Endodermal cell (in vitro differentiated cells): ENCODE measurements at places on chromosomes 4 and X. TPM values are rescaled to one million over a fixed set of nuclear protein-coding genes. Genes with fewer than 3 reads are reported as not detected.

PI4K2B gene
- 16.1 TPM in 2 replicates for total RNA-seq

ETDA gene
- total RNA-seq: not detected in 2 replicates

MYOZ2 gene
- total RNA-seq: not detected in 2 replicates

DNA sequence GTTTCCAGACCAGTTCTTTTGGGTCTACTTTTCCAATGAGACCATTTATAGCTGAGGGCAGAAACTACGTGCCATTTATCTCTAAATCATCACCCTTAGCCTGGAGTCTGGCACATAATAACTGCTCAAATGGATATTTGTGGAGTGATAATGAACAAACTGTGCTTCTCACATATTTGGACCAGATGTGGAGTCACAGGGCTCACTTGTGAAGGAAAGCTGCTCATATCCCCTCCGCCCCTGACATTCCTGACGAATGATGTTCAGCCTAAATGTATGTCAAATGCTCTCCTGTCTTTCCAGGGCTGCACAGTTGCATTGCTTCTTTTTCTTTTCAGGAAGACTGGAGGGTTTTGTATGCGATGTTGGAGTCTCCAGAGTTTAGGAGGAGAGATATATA lies 110.1 kb downstream of the GBA3 start:
- H3K27ac ChIP-seq: no peak overlapping the region
- no peak overlapping the region for H3K4me3 ChIP-seq
- no peak for DNase-seq
- H3K36me3 ChIP-seq: no peaks in the 10 kb centered on the region
- no peaks in the 10 kb centered on the region for H3K27me3 ChIP-seq

GRCh38 chr4:83438719-83439118 lies 16.9 kb downstream of the HELQ start:
- no peak overlapping the region for H3K4me3 ChIP-seq
- H3K4me1 ChIP-seq: no peaks in the 10 kb centered on the region
- peaks cover 11% of the 10 kb centered on the region for H3K36me3 ChIP-seq
- no peak for DNase-seq
- no peaks in the 10 kb centered on the region for H3K27me3 ChIP-seq

DNA sequence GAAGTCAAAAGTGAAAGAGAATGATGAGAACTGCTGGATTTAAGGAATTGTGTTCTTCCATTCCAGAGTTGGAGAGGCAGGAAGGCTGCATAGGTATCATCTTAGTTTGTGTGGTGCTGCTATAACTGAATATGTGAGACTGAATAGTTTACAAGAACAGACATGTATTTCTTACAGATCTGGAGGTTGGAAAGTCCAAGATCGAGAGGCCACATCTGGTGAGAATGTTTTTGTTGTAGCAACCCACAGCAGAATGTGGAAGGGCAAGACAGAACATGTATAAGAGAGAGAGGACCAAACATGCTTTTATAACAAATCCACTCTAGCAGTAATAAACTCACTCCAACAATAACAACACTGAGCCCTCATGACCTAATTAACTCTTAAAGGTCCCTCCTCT lies 408.6 kb downstream of the FAM47B start:
- no peaks in the 10 kb centered on the region for H3K36me3 ChIP-seq
- DNase-seq: no peak
- no peak overlapping the region for H3K4me3 ChIP-seq
- H3K4me1 ChIP-seq: no peaks in the 10 kb centered on the region
- no peaks in the 10 kb centered on the region for H3K27me3 ChIP-seq
- H3K27ac ChIP-seq: no peak overlapping the region
